ENCODE measurements at places on chromosomes 4 and X. TPM values are rescaled to one million over a fixed set of nuclear protein-coding genes. Genes with fewer than 3 reads are reported as not detected.

The GPRIN3 gene
- under 0.01 TPM for total RNA-seq

DNA sequence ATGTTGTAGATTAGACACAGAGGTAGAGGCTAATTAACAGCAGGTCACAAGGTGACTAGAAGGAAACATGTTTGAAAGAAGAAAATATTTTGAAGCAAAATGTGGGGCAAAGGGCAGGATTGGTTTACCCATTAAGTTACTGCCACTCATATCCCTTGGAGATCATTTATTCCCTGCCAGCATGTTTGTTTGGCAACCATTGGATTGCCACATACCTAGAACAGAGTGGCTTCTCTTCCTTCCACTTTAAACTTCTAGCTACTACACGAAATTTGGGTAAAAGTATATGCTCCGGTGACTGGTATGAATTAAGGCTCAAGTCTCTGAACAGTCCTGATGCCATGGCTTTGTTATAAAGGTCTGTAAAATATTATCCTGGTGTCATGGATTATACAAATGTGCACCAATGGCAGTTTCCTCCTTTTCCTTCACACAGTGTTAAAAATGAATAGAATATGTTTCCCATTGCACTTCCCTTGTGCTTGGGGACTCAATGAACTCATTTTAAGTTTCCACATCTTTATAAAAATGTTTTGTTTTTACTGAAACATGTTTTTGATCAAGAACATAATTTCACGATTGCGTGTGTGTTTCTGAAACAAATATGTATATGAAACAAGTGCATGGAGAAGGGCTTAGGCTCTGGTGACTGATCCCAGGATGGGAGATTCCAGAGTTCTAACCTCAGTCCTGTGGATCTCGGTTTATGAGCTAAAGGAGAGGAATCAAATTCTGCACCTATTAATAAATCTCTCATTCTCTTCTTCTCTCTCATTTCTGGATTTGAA is 12.3 kb downstream of the BMP3 start:
- peaks cover 18% of the 10 kb centered on the region for H3K27me3 ChIP-seq
- H3K36me3 ChIP-seq: no peaks in the 10 kb centered on the region
- H3K27ac ChIP-seq: no peak overlapping the region
- H3K4me3 ChIP-seq: no peak overlapping the region
- no peak for DNase-seq

GRCh38 chrX:39969099-39969818 is 128.5 kb downstream of the BCOR start:
- no peaks in the 10 kb centered on the region for H3K27me3 ChIP-seq
- no peaks in the 10 kb centered on the region for H3K36me3 ChIP-seq

DNA sequence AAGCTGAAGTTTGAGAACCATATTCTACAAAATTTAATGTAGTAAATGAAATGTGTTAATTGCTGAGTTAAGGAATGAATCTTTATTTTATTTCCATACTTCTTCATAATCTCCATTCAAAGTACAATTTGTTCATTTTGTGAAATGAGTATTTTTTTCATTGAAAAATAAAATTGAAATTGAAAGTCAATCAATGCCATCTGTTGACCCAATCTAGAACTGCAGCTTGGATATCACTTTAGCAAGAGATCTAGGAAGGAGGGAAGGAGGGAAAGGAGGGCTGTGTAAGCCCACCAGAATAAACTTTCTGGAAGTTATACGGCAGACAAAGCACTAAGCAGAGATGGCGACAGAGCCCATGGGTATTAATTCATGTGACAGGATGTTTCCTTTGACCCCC is 128.4 kb downstream of the ZMAT1 start:
- no peaks in the 10 kb centered on the region for H3K36me3 ChIP-seq
- no peak overlapping the region for H3K27ac ChIP-seq
- H3K27me3 ChIP-seq: peaks cover 9% of the 10 kb centered on the region
- no peaks in the 10 kb centered on the region for H3K4me1 ChIP-seq
- no peak overlapping the region for H3K4me3 ChIP-seq
- no peak for DNase-seq

DNA sequence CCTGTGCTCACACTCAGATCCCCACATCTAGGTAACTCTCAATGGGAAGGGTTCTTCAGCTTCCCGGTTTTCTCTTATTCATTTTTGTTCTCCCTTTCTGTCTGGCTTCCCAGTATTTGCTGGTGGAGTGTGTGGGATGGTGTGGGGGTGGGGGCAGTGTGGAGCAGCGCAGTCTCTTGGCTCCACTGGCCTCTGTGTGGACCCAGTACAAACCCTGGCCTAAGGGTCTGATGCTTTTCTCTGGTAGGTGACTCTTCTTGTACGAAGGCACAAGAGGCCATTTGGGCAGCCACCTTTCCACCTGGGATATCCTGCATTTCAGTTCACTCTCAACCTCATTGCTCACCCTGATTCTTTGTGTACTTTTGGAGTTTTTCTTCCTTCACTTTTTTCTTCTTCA is 71.3 kb downstream of the NBDY start:
- H3K4me1 ChIP-seq: no peaks in the 10 kb centered on the region
- DNase-seq: no peak
- H3K27me3 ChIP-seq: peaks cover 3% of the 10 kb centered on the region
- no peak overlapping the region for H3K27ac ChIP-seq
- H3K4me3 ChIP-seq: no peak overlapping the region
